Pulmonary artery endothelial cell (primary cell): ENCODE measurements at places on chromosomes 7 and 10.

- no peak for DNase-seq
Measured at GRCh38 chr10:100025576-100025975, 15.8 kb upstream of the DNMBP start.

GRCh38 chr10:131141207-131141606 lies 170.3 kb downstream of the TCERG1L start:
- DNase-seq = no peak

DNA sequence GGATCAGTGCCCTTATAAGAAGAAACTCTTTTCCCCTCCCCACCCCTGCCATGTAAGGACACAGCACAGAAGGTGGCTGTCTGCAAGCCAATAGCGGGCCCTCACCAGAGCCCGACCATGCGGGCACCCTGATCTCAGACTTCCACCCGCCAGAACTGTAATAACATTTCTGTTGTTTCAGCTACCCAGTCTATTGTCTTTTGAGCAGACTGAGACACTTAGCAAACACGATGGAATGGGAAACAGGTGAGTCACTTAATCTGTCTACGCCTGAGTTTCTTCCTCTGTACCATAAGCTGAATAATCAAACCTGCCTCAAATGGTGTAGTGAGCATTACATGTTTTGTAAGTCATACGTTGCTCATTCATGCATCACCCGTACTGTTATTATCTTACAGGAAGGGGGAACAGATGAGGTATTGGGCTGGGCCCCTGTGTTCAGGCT lies 58.2 kb downstream of the STRA8 start:
- DNase-seq = peak; percentile 90

- no peak for DNase-seq
Measured at GRCh38 chr10:77865580-77866324, 60.8 kb downstream of the DLG5 start.

- no peak for DNase-seq
Measured at GRCh38 chr7:50729962-50730361, 52.7 kb downstream of the GRB10 start.

DNA sequence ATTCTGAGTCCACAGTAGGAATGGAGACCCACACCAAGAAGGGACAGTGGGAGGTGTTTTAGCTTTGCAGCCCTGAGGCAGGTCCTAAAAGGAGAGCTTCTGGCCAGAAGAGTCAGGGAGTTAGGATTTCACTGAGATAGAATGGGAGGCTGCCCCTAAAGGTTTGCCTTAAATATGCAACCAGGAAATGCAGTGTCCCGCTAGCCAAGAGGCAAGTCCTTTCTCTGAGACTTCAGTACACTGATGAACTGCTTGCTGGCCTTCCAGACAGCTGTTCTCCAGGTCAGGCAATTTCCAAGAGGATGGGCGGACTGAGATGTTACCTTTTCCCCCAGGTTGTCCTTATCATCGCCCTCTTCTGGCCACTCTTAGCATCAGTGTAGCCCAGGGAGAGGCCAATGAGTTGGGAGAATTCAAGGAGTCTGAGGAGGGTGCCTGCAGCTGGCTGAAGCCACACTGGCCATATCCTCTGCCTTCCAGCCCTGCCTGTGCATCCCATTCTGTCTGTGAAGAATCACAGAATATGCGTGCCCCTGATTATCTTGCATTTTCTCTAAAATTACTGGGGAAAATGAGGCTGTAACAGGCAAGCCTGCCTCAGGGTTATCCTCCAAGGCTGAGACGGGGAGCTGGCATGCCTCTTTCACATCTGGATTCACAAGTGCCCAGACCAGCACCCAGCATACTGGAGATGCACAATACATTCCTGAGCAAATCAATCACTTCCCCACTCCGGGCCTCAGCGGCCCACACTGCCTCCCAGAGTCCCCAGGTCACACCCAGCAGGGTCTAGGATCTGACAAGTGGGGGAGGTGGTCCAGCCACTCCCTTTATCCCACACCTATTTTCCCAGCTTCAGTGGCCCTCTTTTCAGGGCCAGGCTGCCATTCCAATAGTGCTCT lies 2.4 kb downstream of the TLL2 start:
- DNase-seq = no peak

- no peak for DNase-seq
Measured at GRCh38 chr7:47991270-47991669, 11.9 kb upstream of the HUS1 start.
